SK-N-SH (cell line): ENCODE measurements at places on chromosomes 6 and 20. TPM values are rescaled to one million over a fixed set of nuclear protein-coding genes. Genes with fewer than 3 reads are reported as not detected.
A peak's percentile ranks its signal among the peaks of the same experiment; 100 is the strongest.

DNA sequence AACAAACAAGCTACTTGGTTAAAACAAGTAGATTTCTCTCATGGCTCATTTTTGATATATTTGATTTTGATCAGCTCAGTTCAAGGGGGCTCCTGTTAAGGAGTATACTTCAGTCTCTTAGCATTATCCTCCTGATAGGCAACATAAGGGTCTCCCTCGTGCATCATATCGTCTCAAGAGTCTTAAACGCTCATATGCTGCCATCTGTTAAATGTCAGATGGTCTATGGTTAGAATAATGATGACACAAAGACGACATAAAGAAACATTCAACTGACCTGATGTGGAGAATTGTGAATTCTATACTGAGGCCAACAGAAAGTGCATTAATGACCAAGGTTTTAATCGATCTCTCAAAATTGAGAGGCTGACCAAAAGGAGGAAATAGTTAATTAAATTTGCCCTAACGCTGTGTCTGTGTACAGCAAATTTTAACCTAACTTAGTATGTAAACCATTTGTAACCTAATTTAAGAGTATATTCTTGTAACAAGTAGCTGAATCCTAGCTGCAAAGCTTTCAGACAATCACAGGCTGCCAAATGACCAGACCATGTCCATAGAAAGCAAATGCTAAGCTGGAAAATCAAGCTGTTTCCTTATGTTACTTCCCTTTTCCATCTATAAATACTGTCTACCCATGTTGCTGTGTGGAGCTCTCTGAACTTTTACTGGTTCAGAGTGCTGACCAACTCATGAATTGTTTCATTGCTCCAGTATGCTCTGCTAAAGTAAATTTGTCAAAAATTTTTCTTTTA, 1688.5 kb downstream of the GRIK2 start:
- no peak for DNase-seq

DNA sequence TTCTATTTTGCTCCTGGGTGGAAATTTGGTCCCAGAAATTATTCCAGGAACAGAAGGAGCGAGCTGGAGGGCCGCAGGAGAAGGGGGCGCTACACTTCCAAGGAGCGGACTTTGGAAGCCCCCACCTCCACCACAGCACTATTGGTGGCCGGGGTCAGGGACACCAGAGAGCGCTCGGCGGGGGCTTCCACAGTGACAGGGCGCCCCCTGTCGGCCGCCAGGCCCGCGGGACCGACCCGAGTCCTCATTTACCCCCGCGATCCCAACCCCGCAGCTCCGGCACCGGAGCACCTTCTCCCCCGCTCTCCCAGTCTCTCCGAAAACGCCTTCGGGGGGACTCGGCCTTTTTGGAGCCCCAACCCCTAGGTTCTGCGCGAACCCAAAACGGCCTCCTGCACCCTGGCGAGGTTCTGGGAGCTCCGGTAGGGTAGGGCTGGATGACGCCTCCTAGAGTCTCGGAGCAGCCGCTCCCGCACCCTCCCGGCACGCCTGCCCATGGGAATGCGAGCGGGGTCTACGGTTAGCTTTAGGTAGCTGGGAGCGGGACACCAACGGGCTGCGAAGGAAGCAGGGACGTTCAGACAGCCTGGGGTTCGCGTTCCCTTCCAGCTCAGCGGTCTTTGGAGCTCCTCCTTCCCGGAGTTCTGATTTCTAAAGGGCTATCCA, 2.4 kb upstream of the FOXA2 start:
- DNase-seq = peak; percentile 74

- DNase-seq = no peak
These were observed 78.4 kb downstream of the PREP start for GRCh38 chr6:105324386-105324950.

GRCh38 chr20:9235518-9235917, 166.6 kb downstream of the PLCB4 start:
- no peak for DNase-seq

GRCh38 chr20:32476684-32477593, 108.2 kb downstream of the NOL4L start:
- DNase-seq = peak; percentile 29

FGD2 gene
- polyA plus RNA-seq = not detected in 2 replicates

DNA sequence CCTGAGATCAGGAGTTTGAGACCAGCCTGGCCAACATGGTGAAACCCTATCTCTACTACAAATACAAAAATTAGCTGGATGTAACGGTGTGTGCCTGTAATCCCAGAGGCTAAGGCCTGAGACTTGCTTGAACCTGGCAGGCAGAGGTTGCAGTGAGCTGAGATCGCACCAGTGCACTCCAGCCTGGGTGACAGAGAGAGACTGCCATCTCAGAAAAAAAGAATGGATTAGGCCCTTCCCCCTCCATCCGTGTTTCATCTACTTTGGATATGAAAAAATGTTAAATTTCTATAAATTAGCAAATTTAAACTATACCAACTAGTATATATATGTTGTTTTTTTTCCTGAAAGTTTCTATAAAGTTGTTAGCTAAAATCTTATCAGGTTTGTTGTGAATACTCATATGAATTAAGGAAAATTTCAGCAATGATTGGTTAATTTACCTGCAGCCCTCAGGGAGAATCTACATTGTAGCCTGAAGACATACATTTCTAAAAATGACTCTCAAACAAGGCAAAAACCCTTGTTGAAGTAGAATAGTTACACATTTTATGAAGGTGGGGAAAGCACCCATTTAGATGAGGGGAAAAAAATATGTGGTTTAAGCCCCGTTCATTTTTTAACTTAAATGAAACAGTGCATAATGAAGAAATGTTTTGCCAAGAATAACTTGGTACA, 120.9 kb downstream of the TIAM2 start:
- no peak for DNase-seq

DNA sequence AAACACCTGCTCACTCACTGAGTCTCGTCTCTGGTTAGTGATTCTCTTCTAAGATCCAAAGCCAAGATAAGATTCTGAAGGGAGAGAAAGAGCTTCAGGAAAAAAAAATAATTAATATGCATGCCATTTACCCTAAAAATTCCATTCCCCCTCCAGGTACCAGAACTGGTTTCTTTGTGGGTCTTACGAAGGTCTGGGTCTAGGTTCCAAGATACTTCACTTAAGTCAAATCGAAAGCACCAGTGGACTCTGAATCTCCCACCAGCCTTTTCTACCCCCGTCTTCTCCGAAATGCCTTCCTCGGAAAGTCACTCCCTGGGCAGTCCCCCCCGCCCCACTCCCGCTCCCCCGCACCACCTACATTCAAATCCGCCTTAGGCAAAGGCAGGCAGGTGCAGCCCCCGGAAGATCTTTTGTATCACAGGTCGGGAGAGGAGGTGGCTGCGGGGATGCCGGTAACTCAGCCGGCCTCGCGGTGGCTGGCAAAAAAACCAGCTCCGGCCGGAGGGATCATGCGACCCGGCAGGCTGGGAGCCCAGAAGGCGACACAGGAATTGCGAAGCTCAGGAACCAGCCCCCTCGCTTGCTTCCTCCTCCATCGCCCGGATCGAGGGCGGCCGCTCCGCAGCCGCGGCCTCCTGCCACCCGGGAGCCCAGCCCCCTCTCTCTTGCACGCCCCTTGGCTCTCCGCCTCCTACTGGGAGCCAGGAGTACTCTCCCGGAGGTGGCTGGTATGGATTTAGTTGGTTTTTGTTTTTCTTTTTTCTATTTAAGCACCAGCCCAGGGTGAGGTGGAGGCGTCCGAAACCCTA, at the start of gene BCL2L1:
Gene BCL2L1, minus strand, starts transcription at position 612 of the 812 bp plus-strand sequence. CDS start 650 bp downstream, outside the sequence.
- peak; percentile 90 for DNase-seq

SLC22A2 gene
- polyA plus RNA-seq = not detected in 2 replicates

PRKN gene
- polyA plus RNA-seq = 0.76 and 0.83 TPM in 2 replicates

GRCh38 chr20:42051921-42052320, 433.7 kb upstream of the CHD6 start:
- DNase-seq = peak; percentile 67

GRCh38 chr6:137545073-137545472, 50.9 kb upstream of the OLIG3 start:
- DNase-seq = no peak

DNA sequence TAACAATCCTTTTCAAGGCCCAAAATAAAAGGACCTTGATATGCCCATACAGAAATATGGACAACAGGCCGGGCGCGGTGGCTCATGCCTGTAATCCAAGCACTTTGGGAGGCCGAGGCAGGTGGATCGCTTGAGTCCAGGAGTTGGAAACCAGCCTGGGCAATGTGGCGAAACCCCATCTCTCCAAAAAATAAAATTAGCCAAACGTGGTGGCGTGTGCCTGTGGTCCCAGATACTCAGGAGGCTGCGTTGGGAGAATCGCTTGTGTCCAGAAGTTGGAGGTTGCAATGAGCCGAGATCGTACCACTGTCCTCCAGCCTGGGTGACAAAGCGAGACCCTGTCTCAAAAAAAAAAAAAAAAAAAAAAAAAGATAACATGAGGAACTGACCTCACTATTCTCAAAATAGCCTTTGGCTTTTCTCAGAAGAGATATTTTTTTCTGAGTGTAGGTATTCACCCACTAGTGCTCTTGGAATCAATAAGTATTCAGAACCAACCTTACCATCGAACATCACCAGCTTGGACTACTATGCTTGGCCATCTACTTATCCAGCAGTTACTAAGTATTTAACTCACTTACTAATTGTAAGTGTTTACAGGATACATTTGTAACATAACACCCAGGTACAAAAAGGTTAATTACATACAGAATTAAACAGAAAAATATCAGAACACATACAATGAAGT, 99.2 kb downstream of the OR2B2 start:
- DNase-seq = no peak

DNA sequence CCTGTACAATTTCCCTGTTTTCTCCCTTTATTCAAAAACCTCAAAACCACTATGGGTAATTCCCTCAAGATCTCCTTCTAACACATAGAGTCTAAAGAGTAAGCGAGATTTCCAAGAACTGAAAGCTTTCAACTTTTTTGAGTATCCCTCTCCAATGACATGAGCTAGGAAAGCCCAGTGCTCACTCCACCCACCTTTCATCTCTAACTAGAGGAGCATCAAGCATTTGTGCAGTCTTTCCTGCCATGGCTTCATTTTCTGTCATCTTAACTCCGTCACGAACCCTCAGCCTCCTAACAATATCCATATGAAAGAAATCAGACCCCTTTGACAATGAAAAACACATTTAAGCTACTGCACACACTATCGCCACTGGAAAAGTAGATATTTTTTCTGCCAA, 91.9 kb upstream of the SUPT3H start:
- DNase-seq = no peak

DNA sequence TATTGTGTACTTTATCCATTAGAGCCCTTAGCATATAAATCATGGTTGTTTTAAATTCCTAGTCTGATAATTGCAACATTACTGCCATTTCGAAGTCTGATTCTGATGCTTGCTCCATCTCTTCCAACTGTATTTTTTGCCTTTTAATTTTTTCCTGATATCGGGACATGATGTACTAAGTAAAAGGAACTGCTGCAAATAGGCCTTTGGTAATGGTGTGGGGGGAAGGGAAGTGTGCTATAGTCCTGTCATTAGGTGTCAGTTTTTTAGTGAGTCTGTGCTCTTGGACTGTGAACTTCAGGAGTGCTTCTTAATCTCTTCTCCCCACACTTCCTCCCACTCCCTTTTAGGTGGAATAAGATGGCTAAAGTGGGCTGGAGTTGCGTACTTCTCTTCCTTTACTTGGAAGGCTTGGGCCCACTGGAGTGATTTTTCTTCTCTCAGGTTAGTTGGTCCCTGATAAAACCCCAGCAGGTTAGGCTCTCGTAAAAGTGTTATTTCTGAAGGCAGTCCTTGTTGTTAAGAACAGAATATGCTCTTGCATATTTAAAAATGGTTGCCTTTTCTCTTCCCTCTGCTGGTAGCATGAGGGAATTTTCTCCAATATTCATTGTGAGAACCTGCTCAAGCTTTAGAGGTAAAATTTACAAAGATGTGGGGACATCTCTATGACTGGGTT, 18.1 kb downstream of the STXBP5 start:
- DNase-seq = no peak

FKBP1C gene
- polyA plus RNA-seq = 1.2 and 1.7 TPM in 2 replicates

DNA sequence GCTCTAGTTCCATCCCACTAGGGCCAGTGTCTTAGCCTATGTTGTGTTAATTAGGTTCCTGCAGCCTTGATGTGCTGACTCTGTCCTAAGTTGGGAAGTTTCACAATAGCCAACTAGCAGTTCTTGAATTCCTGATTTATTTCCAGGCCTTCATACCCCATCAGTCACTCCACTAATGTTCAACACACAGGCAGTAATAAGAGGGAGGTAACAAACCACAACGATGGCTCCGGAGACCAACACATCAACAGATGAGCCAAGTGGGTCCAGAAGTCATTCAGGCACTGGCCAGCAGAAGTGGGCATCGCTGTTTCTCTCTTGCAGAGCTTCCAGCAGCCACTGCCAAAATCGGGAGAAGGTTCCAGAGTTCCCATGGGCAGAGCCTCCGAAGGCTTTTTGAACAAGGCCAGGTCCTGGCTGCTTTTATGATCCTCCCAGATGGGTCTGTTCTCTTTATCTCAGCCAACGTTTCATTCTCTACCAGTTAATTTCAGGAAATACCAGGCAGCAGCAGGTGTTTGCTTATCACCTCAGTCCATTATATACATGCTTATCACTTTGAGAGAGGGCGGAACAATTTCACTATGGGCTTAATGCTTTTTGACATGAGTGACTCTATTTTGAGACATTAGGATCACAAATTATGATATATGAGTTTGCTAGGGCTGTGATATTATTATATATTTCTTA, 48.5 kb upstream of the NOP56 start:
- DNase-seq = peak; percentile 23

- no peak for DNase-seq
These were observed 89.4 kb upstream of the PAK5 start for GRCh38 chr20:9928281-9928737.

DNA sequence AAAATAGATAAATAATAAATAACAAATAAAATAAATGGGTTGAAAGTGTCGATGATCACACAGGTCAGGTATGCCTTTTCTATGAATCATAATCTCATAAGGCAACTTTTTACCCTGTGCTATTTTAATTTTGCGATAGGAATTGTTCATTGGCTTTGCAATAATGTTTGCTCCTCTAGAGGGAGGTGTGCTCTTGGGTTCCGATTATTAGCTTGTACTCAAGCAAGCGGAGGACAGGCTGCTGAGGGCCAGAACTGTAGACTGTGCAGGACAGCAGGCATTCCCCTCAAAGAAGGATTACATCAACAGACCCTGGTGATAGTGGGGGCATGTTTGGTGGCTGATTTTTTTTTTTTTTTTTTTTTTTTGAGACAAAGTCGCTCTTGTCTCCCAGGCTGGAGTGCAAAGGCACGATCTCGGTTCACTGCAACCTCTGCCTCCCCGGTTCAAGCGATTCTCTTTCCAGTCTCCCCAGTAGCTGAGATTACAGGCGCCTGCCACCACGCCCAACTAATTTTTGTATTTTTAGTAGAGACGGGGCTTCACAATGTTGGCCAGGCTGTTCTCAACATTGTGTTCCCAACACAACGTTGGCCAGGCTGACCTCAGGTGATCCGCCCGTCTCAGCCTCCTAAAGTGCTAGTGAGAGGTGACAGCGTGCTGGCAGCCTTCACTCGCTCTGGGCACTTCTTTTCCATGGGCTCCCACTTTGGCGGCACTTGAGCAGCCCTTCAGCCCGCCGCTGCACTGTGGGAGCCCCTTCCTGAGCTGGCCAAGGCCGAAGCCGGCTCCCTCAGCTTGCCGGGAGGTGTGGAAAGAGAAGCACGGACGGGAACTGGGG, 35.6 kb downstream of the RIOK1 start:
- DNase-seq = peak; percentile 34
